ENCODE measurements at places on chromosomes 13 and 19. TPM values are rescaled to one million over a fixed set of nuclear protein-coding genes. Genes with fewer than 3 reads are reported as not detected.

Gene SLC25A41
- not detected for total RNA-seq

DNA sequence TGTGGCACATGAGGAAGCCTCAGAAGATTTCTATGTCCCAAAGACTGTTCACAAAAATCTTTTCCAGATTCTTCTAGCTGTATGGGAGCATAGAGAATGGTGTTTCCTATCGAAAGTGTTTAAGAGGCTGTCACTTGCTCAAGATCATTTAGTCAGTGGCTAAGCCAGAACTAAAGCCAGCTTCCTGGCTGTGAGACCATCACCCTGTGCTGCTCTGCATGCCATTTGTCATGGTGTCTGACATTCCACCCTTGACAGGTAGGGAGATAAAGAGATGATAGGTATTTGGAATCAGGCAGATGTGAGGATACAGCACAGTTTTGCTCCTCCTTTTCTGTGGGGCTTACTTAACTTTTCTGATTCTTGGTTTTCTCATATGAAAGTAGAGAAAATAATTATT, 177.3 kb downstream of the DNAJC15 start:
- DNase-seq, result no peak

Gene OLFM2
- total RNA-seq, result 11.1 TPM

DNA sequence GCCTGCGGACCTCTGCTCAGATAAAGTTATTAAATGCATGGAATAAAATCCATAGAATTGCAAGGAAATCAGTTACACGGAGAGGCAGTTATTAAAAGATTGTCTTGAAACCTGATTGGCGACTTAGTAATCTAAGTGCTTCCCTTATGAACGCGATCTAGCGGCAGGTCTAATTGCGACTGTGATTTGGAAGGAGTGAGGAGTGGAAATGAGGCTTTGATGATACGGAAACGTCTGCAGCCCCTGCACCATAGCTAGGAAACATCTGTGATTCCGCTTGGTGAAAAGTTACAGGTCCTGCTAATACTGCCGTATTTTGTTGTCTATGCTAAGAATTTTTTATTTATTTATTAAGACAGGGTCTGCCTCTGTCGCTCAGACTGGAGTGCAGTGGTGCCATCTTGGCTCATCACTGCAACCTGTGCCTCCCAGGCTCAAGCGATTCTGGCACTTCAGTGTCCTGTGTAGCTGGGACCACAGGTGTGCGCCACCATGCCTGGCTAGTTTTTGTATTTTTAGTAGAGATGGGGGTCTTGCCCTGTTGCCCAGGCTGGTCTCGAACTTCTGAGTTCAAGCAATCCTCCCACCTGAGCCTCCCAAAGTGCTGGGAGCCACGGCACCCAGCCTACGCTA, 887 bp downstream of the NDUFS7 start:
- DNase-seq, result no peak

Gene CYP4F2
- 3.8 TPM for total RNA-seq

Gene ZNF100
- 4.0 TPM for total RNA-seq

DNA sequence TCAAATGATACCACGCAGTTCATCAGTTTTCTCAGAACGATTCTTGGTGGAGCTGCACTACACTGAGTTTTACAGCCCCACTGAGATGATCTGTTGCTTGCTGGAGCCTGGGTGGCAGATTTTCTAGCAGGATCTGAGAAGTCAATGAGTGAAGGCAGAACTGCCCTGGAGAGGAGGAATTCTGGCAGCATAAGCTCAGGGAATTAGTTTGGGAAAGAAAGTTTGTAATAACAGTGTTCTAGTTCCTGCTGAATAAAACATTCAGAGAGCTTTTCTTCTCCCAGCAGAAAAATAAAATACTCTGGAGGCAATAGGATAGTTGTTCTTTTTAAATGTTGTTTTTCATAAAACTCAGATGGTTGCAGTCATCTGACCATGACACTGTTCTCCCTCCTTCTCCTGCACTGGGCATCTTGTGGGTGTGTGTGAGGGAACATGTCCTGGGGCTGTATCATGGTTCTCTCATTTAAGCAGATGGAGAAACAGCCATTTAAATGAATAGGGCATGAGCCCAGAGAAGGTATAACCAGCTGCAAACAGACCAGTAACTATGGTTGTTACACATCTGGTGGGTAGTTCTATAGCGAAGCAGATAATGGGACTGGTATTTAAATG, 29.6 kb downstream of the OLFM4 start:
- DNase-seq, result no peak

Gene ZNF112
- total RNA-seq, result 2.7 TPM

GRCh38 chr13:25771202-25771601, 280.6 kb downstream of the SHISA2 start:
- DNase-seq, result no peak

GRCh38 chr19:45809643-45810159, 5.4 kb downstream of the RSPH6A start:
- peak; percentile 43 for DNase-seq

DNA sequence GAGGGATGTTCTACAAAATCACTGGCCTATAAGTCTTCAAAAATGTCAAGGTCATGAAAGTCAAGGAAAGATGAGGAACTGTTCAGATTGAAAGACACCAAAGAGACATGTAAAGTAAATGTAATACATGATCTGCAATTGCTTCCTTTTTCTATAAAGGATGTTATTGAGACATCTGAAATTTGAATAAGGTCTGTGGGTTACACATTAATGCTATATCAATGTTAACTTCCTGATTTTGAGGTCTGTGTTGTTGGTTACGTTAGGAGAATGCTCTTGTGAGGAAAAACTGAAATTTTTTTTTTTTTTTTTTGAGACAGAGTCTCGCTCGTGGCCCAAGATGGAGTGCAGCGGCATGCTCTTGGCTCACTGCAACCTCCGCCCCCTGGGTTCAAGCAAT, 197.4 kb downstream of the RGCC start:
- no peak for DNase-seq

Gene PCDH17
- 3.6 TPM for total RNA-seq

Gene TNFRSF19
- 0.33 TPM for total RNA-seq

Gene PTH2
- total RNA-seq, result not detected

GRCh38 chr13:109897988-109898624, 111.7 kb upstream of the IRS2 start:
- no peak for DNase-seq

DNA sequence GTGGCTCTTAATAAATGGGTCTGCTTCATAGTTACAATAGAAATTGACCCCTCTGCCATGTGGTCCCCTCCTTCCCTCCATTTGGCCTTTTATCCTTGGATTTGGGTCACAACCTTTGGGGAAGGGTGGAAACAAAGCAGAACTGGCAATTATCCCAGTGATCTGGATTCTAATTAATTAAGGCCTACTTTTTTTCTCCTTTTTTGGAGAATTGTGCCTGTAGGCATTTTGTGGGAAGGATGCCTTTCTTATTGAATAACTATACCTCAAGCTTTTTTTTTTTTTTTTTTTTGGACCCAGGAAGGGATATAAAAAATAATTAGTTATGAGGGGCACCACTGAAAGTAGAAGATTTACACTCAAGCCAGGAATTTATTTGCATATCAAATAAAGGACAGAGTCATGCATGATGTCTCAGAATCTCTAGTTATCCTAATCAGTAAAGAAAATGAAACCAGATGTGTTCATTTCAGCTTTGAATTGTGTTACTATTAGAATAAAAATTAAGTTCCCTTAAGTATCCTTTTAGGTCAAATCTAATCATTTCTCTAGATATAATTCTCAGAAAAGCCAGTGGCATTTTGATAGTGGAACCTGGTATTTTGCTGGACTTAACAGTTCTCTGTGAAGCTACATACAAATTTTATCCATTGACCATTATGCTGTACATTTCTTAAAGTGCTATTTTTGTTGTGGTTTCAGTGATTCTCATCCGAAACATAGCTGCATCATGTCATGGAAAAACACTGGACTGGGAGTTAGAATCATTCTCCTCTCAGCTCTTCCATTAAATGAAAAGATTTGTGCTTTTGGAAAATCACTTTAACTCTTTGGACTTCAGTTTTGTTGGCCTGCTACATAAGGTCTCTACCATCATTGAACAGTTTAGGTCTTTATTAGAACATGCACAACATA, 129.3 kb downstream of the KCNRG start:
- DNase-seq, result no peak

Gene UNC13A
- total RNA-seq, result 0.04 TPM

GRCh38 chr13:100361504-100361903, 227.1 kb downstream of the GGACT start:
- peak; percentile 19 for DNase-seq

Gene ZNF541
- not detected for total RNA-seq

Gene MYCBP2
- 19.3 TPM for total RNA-seq

Gene GPR183
- total RNA-seq, result 0.14 TPM

DNA sequence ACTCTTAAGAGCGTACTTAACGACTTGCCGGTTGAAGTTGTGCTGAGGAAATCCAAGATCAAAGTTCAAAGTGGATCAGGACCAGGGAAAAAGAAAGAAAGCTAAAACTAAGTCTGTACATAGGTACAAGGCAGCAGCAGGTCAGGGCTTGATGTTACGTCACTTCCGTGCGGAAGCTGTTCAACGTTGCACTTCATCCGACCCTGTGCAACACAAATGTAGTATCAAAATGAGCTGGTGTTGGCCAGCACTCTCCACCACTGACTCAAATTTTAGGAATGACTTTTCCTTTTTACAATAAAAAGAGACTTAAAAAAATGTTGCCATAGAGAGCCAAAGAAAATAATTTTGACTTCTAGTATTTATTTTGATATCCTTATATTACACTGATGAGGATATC, 1315.4 kb downstream of the EFNB2 start:
- DNase-seq, result no peak

Gene TSKS
- not detected for total RNA-seq

DNA sequence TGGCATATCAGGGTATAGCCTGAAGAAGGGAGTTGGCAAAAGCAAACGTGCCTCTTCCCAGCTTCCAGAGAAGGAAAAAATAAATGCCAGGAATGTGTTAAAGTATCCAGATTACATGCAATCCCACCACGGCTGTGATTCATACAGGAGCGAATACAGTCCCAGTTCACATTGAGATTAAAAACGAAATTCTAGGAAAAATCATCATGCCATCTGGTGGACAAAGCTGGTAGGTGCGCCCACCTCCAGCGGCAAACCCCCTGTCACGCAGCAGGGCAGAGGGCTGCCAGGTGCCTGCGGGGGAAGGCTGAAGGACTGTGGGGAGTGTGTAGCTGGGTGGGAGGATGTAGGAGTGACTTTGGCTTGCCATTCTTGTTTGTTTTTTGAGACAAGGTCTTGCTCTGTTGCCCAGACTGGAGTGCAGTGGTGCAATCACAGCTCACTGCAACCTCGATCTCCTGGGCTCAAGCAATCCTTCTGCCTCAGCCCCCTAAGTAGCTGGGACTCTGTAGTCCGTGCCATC, 6.4 kb upstream of the DMWD start:
- DNase-seq, result peak; percentile 47

Gene HPN
- total RNA-seq, result not detected

DNA sequence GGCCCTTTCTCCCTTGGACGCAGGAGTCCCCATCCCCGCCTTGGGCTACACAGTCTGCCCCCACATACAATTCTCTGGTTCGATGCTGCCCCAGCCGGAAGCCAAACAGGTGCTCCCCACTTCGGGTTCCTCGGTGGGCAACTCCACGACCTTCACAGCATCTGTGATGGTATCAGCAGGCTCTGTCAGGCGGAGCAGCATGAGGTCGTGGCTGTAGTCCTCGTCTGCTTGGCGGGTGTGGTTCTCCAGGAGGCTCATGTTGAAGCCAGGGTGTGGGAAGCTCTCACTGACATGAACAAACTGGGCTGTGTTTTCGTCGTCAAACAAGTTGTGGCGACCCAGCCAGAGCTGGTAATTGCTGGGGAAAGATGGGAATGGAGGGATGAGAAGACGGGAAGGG, 3.5 kb downstream of the KLK1 start:
- no peak for DNase-seq

- peak; percentile 73 for DNase-seq
These were observed 27.7 kb downstream of the ZNF844 start for GRCh38 chr19:12092065-12092867.

DNA sequence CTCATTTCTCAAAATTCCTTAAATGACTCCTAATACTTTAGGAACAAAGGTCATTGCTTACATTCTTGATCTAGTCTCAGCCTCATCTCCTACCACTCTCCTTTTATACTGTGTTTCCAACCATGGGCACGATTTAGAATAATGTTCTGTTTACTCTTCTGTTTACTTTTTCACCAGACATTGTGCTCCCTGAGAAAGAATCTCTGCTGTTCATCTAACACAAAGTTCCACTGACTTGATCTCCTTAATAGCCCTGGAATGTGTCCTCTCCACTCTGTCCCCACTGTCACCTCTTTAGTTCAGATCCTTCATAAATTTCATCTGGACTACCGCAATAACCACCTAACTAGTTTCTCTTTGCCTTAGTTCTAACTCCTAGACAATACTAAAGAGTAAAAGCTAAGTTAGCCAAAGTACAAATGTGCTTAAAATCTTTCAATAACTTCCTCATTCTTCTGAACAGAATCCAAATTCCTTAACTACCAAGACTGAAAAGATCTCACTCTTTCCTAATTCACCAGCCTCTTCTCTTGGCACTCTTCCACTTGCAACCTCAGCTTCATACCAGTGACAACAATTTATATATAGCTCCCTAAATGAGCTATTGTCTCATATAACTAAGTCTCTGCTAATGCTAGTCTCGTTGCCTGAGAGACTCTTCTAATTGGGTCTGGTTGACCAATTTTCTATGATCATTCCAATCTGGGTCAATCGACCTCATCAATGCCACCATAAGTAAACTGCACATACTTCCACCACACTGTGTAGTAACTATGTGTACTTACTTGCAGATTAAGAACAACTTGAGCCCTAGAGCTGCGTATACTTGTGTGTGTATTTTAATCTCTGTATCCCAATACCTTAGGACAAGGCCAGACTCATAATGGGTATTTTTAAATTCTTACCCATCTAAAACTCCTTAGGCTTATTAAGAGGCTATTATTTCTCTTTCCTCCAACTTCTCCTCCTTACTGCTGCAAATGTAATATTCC, 179.9 kb downstream of the VWA8 start:
- DNase-seq, result no peak

Gene ZNF738
- 9.7 TPM for total RNA-seq

- peak; percentile 6 for DNase-seq
These were observed 161.5 kb downstream of the MZT1 start for GRCh38 chr13:72565893-72566292.

Gene NCAN
- total RNA-seq, result not detected

GRCh38 chr13:39952249-39953233, 297.1 kb downstream of the COG6 start:
- peak; percentile 7 for DNase-seq

DNA sequence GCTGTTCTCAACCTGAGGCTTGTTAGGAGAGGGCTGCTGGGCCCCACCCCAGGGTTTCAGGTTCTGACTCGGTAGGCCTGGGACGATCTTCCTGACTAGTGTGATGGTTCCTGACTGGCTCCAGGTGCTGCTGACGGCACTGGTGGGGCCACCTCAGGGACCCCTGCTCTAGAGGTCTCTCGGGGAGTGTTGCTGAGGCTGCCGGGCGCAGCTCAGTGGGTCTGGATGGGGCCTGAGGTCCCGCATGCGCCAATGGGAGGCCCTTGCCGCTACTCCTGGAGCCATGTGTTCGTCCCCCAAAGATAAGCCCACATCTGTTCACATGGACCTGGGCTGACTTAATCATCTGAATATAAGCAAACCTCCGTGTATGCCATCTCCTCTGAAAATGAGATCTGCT, 133.0 kb downstream of the ATP11A start:
- no peak for DNase-seq

- DNase-seq, result no peak
These were observed 533 bp downstream of the DKKL1 start for GRCh38 chr19:49364083-49364737.

- no peak for DNase-seq
These were observed 1.6 kb downstream of the MZF1 start for GRCh38 chr19:58571575-58571947.

Gene TUBGCP3
- total RNA-seq, result 7.7 TPM

GRCh38 chr13:60647547-60647946, 250.5 kb downstream of the TDRD3 start:
- DNase-seq, result no peak
